ENCODE measurements at places on chromosomes 1 and 21. TPM values are rescaled to one million over a fixed set of nuclear protein-coding genes. Genes with fewer than 3 reads are reported as not detected.

DNA sequence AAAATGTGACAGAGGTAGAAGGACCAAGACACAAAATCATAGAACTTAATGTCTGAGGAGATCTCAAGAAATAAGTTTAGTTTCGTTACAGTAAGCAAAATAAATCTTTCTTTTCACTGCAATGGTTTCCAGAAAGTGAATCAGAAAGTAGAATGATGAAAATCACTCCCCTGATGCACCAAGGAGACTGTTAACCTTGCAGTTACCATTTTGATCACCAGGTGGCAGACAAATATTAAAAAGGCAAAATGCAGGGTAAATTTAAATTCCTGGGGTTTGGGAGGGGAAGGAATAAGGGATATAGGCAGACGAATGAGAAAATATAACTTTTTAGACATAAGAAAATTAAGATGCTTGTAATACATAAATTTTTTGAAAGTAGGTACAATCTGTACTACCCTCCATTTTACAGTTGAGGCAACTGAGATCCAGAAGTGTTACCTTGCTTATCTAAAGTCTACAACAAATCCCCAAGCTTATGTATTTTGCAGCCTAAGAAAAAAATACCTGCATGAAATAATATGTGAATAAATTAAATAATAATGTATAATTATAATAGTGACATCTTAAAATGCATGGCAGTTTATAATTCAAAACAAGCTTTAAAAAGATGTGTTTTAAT lies 253.2 kb downstream of the CRB1 start:
- no peak for DNase-seq

The RGS1 gene
- total RNA-seq, result 12.0 TPM

DNA sequence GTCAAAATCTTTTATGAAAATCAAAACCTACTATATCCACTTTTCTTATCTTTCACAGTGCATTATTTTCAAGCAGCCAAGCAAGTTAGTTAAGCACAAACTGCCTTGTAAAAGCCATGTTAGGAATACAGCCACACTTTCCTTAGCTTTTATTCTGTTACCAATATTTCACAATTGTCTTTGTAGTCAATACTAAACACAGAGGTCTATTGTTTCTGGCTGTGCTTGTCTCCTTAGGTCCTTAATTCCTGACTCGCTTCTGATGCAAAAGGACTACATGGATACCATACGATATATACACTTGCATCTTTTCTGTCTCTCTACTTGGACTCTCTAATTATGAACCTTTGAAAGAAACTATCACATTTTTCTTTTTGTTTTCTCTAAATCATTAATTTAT lies 331.8 kb downstream of the NEGR1 start:
- no peak for DNase-seq

DNA sequence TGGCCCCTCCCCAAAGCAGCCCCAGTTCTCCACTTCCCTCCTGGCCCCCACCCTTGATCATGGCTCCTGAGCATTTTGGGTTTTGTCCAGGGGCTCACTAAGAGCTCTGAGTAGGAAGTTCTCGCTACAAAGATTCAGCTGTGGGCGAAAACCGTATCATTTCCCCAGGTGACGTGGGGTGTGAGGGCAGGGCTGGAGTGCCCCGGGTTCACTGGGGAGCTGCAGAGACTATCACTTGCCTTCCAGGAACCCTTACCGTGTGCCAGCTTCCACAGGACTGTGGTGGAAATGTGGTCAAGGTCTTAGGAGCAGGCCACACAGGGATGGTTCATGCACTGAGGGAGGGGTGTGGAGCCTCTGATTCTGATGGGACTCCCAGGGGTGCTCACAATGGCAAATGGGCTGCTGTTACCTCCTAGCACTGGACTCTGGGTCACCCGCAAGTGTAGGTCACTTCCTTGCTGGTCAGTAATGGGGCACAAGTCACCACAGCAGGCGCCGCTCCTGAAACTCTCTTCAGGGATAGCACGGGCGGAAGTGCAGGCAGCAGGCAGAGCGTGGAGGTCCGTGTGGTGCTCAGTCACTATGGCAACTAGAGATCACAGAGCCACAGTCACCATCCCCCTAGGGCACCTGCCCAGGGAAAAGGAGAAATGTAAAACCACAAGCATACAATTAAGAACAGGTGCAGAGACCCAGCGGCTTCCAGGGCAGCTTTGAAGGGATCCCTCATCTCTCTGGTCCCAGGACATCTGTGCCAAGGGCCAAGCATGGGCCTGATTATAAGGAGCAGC lies 35.4 kb downstream of the RSPH1 start:
- peak; percentile 44 for DNase-seq

DNA sequence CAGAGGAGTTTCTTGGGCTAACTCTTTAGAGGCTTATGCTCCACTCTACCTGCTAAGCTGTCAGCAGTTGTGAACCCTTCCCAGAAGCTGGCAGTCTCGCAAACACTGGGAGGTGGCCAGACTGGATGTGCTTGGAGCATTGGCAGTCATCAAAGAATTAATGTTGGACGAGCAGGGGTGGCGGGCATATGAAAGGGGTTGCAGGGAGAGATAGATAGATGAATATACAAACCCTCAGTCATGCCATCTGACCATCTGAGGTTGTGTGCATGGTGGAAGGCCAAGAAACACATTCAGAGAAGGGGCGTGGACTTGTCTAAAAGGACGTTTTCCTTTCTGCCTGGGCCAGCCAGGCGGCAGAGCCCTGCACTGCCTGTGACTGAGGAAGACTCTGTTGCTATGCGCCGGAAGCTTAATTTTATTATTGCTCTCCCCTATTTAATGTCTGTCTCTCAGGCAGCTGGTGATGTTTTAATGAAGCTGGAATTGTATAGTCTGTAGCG lies 164.4 kb downstream of the PBX1 start:
- no peak for DNase-seq

The PRAMEF4 gene
- total RNA-seq, result not detected

GRCh38 chr1:43134068-43134467 lies 38.0 kb downstream of the EBNA1BP2 start:
- no peak for DNase-seq

DNA sequence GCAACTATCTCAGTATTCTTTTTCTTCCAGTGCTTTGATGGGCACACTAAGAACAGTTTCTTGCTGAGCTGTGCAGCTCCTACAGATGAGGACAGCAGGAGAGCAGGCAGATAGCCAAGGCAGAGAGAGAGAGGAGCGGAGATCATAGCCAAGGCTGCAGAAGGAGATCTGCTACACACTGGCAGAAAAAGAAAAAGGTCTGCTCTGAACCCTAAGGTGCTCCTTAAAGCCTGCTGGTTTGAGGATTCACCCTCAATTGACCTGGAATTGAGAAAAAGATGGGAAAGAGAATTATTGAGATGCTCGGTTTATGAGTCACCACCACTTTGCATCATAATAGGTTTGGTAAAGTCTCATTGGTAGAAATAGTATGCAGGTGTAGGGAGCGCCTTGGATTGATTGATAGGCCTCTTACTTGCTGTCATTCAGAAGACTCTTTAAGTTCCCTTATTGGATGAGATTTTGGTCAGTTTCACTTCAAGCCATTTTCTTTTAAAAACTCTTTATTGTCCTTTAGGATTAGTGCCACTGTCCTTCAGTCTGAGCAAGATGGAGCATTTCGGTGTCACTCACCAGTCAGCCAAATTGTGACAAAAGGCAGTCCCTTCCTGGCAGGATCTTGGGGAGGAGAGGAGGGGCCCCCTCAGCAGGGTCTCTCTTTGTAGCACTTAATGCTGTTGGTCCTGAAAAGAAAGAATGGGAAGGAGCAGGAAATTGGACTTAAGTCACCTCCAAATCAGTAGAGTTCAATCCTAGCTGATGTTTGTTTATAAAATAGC lies 685.0 kb downstream of the ADGRL2 start:
- no peak for DNase-seq

DNA sequence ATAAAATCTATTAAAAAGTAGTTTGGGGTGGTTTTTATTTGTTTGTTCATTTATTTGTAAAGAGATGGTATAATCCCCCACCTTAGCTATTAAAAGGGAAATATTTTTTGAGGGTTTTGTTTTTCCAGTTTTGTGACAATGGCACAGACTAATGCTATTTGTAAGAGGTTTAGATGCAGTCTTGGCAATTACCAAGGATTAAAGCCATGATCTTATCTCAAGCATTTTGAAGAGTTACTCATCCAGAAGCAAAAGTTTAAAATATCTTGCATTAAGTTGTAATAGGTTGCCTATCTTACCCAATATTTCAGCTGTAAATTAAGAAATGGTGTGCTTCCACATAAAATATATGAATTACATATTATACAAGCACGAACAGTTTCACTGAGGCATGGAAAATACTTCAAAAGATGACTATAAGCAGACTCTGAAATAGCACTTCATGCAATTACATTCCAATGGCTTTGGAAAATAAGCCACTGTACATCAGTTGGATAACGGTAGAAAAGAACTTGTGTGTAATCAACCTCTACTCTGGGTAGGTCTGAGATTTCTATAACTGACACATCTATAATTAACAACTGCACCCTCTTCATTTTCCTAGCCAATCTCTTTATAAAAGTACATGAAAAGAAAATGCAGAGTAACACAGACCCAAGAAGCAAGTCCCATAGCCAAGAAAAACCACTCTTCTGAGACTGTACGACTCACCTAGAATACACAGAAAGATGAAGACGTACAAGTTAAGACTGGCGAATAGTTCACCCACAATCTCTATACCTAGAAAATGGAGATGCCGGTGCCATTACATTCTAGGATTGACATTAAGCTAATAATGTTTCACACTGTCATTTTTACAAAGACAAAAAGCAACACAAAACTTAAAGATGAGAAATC lies 95.2 kb downstream of the PTPN14 start:
- no peak for DNase-seq

- no peak for DNase-seq
Observed at GRCh38 chr1:40257313-40257687, 736 bp upstream of the ZMPSTE24 start.

The PDPN gene
- not detected for total RNA-seq

DNA sequence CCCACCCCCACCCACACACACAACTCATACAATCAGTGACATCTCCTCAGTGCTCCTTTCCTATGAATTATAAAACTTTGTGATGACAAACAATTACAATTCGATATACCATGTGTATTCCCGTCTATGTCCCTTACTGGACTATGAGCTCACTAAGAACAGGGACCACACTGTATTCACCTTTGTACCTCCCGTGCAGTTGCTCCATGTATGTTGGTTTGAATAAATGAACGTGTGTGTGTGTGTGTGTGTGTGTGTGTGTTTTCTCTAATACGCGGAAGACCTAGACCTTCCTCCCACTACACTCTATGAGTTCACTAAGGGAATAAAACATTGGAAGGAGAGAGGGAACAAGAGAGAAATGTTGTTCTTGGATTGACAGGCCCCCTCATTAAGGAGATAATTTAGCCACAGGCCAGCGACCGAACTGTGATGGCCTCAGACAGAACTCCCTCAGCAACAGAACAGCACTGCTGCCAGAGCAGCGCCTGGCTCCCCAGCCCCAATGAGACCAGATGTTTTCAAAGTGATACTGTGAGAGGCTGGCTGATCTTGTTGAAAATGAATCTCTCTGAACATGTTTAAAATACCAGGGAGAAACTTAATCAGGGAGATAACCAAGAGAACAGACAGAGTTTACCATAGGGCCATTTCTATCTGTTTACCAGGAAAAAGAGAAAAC lies 21.7 kb downstream of the BCAR3 start:
- DNase-seq, result no peak

The ADAMTS5 gene
- total RNA-seq, result not detected

- DNase-seq, result no peak
Observed at GRCh38 chr1:203056012-203056411, 29.7 kb downstream of the PPFIA4 start.

DNA sequence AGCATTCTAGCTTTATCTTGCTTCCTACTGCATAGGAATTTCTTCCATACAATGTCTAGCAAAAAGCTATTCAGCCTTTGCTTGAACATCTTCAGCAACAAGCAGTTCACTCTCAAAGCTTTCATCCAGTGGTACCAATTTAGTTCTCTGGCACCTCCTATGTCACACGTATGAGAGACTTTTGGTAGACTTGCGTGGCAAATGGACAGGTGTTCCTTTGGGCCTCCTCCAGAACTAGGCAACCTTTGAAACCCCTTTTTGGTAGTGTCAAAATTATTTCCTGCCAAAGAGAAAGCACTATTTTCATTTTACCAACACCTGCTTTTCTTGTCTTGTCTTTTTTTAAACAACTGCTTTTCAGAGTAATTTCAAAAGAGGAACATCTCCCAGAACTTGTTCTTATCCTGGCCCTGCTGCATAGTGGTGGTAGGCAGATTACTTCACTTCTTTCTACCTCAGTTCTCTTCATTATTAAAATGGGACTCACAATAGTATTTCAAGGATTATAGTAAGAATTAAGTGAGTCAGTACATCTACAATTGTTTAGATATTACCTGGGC lies 122.4 kb downstream of the MAST2 start:
- no peak for DNase-seq

Measured in CD4-positive, alpha-beta memory T cell (primary cell).